ENCODE measurements at places on chromosomes 16 and 17. TPM values are rescaled to one million over a fixed set of nuclear protein-coding genes. Genes with fewer than 3 reads are reported as not detected.

Gene C17orf50
- not detected for total RNA-seq

Gene KRTAP2-2
- total RNA-seq, result not detected

Gene FSCN2
- total RNA-seq, result 2.0 TPM

Gene GNAO1
- under 0.01 TPM for total RNA-seq

Gene ENPP7
- total RNA-seq, result not detected

Measured in smooth muscle cell of trachea (primary cell).